ENCODE measurements at places on chromosomes 5 and 9.
A peak's percentile ranks its signal among the peaks of the same experiment; 100 is the strongest.

DNA sequence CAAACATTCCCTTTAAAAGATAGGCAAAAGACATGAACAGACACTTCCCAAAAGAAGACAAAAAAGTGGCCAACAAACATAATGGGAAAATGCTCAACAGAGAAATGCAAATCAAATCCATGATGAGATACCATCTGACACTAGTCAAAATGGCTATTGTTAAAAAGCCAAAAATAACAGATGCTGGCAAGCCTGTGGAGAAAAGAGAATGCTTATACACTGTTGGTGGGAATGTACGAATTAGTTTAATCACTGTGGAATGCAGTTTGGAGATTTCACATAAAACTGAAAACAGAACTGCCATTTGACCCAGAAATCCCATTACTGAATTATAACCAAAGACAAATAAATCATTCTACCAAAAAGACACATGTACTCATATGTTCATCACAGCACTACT, 58.3 kb upstream of the WDR41 start:
- no peak for DNase-seq

- DNase-seq = no peak
Observed at GRCh38 chr5:51988634-51989033, 605.4 kb downstream of the ISL1 start.

DNA sequence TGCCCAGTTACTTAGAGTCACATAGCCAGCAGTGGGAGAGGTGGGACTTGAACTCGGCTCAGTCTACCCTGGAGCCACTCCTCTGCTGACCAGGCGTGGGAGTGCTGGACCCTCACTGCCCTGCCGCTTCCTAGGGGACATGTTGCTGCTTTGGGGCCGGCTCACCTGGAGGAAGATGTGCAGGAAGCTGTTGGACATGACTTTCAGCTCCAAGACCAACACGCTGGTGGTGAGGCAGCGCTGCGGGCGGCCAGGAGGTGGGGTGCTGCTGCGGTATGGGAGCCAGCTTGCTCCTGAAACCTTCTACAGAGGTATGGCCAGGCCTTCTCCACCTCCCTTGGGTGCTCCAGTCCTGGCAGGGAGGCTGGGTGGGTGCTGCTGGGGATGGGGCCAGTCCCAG, 3.4 kb upstream of the CACFD1 start:
- DNase-seq = no peak

DNA sequence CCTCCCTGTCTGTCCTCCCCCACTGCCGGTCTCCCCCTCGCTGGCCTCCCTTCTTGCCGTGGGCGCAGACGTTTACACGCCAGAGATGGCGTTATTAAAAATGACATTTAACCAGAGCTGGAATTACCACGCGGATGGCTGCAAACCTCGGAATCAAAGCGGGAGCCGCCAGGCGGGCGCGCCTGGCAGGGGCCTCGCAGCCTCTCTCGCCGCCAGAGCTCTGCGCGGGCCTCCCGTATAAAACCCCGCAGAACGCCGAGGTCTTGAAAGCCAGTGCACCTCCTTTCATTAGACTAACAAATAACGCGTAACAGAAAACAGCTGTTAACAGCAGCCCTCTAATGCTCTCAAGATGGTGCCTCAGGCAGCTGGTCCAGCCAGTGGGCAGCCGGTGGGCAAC, 10.2 kb downstream of the PRRX2 start:
- DNase-seq = no peak

GRCh38 chr9:36503172-36504088, 69.3 kb upstream of the MELK start:
- DNase-seq = no peak

DNA sequence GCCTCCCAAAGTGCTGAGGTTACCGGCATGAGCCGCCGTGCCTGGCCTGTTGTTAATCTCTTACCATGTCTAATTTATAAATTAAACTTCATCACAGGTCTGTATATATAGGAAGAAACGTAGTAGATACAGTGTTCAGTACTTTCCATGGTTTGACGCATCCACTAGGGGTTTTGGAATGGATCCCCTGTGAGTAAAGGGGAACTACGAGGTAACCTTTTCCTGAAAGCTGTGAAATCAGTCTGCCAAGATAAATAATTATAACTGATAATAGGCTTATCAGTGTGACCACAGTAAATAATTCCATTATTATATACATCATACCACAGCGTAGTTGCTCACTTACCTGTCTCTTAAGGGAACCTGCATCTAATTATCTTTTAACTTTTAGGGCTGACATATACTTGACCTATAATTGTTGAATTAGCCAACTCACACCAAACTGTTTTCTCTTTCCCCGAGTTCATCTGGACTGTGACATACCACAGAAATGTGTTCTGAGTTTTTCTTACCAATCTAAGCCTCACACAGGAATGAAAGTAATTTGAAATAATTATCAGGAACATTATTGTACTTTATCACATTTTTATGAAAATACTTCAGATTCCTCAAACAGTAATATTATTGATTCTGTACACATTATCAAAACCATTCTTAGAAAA, 42.9 kb downstream of the DAPK1 start:
- DNase-seq = no peak

GRCh38 chr9:108113596-108113995, 624.0 kb upstream of the KLF4 start:
- no peak for DNase-seq

DNA sequence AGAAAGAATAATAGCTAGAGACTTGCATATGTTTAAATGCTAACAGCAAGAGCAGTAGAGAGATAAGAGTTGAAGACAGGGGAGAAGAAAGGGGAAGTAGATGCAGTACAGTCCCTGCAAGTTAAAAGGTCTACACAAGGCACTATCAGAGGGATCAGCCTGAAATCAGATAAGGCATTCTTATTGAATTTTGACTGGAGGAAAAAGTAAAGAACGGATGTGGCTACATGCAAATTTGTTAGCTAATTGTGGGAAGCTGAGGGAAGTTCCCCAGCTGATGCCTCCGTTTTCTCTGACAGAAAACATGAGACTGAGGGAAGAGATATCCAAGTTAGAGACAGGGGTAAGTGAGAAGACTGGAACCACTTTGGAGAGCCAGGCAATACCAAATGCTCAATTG, 12.9 kb upstream of the RHOBTB3 start:
- DNase-seq = no peak

DNA sequence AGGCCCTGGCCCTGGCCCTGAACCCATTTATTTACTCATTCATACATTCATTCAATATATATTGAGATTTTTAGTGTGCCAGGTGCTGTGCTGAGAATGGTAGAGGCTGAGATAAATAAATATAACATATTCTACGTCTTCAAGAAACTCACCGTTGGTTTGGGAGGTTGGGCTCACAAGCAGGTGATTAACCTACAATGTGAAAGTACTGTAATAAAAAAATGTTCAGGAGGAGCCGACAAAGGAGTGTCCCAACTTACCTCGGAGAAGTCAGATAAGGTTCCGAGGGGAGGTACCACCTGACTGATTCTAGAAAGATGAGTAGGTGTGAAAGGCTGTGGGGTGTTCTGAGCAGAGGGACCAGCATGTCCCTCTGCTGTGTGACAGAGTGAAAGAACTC, 479.6 kb upstream of the KLF4 start:
- DNase-seq = no peak

GRCh38 chr9:8101607-8102006, 302.0 kb upstream of the DMAC1 start:
- DNase-seq = no peak

GRCh38 chr9:27473111-27473529, 51.0 kb upstream of the IFNK start:
- DNase-seq = no peak

DNA sequence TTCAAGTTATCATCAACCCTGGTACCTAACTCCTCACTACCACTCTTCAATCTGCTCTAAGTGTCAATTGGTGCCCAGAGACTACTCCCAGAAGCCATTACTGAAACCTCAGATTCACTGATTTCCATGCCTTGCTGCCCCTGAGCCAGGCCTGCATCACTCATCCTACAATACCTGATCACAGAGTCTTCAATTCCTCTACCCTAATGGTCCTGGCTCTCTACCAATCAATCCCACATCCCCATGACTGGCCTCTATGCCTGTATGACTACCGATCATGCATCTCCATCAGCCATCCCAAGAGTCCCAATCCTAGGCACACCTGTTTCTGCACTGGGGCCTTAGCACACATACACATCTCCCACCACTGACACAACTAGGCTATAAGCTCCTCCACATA, 2.5 kb downstream of the ZNF484 start:
- DNase-seq = no peak

DNA sequence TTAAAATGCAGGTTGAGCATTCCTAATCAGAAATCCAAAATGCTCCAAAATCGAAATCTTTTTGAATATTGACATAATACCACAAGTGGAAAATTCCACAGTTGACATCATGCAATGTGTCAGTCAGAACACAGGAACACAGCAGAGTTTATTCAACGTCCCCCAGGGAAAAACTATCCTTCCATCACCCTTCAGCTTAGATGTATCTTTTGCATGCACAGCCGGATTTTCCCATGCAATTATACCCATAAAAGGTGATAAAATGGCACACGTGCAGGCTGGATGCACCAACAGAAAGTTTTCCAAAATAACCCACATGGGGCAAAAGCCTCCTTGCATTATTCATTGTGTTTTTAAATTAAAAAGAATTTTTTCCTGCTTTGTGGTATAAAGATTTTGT, 71.2 kb downstream of the RAB24 start:
- DNase-seq = no peak

DNA sequence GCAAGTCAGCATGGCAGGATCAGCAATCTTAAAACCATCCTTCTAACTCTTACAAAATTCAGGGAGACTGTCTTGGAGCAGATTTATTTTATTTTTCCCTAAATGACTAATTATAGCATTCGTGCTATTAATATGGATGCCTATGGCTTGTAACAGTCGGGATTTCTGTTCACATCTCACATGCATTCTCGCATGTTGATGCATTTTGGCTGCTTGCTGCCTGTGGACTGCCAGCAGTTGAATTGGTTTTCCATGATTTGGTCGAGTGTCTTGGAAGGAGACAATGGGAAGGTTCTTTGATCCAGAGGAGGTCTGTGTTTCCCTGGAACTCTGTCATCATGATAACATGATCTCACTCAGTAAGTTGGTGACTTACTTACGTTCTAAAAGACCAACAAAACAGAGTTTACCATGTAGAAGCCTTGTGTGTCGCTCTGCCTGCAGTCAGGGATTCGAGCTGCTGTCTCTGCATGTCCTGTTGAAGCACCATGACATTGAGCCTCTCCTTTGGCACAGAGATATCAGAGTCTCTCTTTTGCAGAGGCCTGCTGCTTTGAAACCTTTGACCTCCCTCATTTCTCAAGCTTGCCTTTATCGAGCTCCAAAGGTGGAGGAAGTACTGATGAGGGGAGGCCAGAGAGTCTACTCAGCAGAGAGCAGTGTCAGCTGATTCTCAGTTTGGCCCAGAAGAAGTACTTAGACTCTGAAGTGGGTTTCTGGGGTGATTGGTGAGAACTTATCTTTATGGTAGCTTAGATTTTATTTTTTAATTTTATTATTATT, 82.4 kb downstream of the ARHGAP26 start:
- DNase-seq = no peak

- no peak for DNase-seq
Observed at GRCh38 chr5:17289681-17290539, 72.5 kb downstream of the BASP1 start.

DNA sequence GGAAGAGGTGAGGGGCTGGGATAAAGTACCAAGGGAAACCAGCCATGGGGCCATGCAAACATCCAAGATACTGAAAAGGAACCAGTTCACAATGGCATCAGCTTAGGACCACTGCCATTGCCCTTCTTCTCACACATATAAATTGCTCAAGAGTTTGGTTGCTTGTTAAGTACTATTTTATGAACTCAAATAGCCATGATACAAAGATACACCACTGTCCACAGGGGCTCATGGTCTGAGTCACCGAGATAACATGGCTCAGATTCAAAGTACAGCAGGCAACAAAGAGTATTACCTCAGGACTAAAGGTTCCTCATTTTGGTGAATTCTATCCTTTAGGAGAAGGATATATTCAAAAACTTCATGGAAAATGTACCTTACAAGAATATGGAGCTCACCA, 55.6 kb downstream of the FANCC start:
- no peak for DNase-seq

- DNase-seq = no peak
Observed at GRCh38 chr9:136253246-136254130, 7.9 kb upstream of the QSOX2 start.

DNA sequence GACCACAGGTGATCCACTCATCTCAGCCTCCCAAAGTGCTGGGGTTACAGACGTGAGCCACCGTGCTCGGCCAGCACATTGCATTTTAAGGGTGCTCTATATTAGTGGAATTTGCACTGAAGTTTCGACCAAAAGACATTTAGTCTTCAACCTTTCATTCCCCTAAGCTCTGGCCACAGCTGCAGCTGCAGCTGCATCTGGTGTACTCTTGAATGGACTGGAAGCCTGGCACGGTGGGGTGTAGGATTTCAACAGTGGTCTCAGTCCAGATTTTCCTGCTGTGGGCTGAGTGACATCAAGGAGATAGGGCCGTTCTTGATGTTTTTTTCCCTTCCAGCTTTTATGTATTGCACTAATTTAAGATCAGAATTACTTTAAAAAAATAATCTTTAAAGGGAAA, 255.2 kb downstream of the PDZD2 start:
- DNase-seq = no peak

GRCh38 chr5:157464519-157465171, 4.6 kb downstream of the NIPAL4 start:
- peak; percentile 68 for DNase-seq

GRCh38 chr5:181069767-181070491, 29.9 kb downstream of the BTNL9 start:
- DNase-seq = no peak

- peak; percentile 65 for DNase-seq
Observed at GRCh38 chr5:154811653-154812465, 38.5 kb downstream of the FAXDC2 start.

DNA sequence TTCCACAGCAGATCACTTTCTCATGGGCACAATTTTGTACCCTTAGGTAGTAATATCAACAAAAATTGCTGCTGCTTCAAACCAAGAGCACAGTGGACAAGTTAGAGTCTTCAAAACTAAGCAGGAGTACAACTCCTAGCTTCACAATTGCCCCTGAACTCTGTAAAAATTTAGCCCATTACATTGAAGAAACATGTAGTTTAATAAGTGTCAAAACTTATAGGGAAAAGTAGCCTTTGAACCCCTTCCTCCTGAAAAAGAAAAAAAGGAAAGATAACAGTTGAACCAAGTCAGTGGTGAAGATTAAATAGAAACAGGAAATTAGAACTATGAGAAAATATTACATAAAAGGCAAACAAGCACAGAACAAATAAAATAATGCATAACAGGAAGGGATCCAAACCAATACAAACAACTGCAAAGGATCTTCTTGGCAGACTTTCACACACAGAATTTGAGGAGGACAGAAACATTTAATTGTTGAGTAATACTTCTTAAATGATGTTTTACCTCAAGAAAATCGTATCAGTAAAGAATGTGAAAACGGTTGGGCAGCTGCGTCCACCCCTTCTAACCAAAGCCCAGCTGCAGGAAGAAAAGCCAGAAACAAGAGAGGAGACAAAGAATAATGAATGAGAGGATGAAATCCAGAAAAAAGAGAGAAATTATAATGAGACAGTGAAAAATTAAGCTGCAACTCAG, 636.0 kb downstream of the NR2F1-AS1 start:
- no peak for DNase-seq

- no peak for DNase-seq
Observed at GRCh38 chr5:20055301-20055700, 67.3 kb upstream of the CDH18 start.

- peak; percentile 89 for DNase-seq
Observed at GRCh38 chr9:130053504-130054324, at the start of gene GPR107. Gene GPR107, plus strand, starts transcription at chr9:130053906. Its CDS starts 27 bp downstream, at chr9:130053933.

All from activated T-cell treated with anti-CD3 and anti-CD28 coated beads, Interleukin-2, amount 50 U/mL, for 24 hours (primary cell).